ENCODE measurements at places on chromosomes 12 and 14. TPM values are rescaled to one million over a fixed set of nuclear protein-coding genes. Genes with fewer than 3 reads are reported as not detected.

The POTEM gene
- total RNA-seq, result 1.9 TPM

The CEBPE gene
- total RNA-seq, result not detected

The CLEC6A gene
- total RNA-seq, result not detected

The MYO1H gene
- total RNA-seq, result not detected

The CCDC196 gene
- not detected for total RNA-seq

The AMN gene
- total RNA-seq, result not detected

The NUAK1 gene
- total RNA-seq, result 5.5 TPM

The ZBTB1 gene
- total RNA-seq, result 18.9 TPM

The KCNA1 gene
- total RNA-seq, result not detected
